ENCODE measurements at places on chromosomes 5 and 9. TPM values are rescaled to one million over a fixed set of nuclear protein-coding genes. Genes with fewer than 3 reads are reported as not detected.

Gene PFN3
- total RNA-seq = not detected

Gene ENTPD8
- not detected for total RNA-seq

Gene GFI1B
- 0.56 TPM for total RNA-seq

Gene CRHBP
- total RNA-seq = not detected

Gene CER1
- total RNA-seq = not detected

Gene UAP1L1
- total RNA-seq = 5.6 TPM

DNA sequence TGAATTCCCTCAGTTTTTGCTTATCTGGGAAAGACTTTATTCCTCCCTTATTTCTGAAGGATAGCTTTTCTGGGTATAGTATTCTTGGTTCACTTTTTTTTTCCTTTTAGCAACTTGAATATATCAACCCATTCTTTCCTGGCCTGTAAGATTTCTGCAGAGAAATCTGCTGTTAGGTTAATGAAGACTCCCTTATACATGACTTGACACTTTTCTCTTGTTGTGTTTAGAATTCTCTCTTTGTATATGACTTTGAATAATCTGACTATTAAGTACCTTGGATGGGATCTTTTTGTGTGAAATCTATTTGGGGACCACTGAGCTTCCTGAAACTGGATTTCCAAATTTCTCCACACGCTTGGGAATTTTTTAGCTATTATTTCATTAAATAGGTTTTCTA lies 55.0 kb upstream of the CDK5RAP2 start:
- DNase-seq = no peak

GRCh38 chr5:126143622-126144021 lies 279.6 kb upstream of the GRAMD2B start:
- DNase-seq = no peak

DNA sequence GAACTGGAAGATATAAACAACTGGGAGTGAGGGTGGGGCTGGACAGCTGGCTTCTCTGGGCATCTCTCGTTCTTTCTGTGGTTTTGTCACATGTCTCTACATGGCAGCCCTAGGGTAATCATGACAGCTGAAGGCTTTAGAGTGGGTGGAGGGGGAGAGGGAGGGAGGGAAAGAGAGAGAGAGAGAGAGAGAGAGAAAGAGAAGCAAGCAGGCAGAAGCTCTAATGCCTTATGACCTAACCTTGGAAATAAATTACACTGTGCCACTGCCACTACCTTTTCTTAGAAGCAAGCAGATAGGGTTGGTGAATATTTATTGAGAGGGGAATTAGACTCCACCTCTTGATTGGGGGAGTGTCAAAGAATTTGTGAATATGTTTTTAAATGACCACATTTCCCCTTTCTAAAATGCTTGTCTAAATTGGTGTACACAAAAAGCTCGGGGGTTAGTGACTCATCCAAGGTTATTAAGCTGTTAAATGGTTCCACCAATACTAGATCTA lies 2.6 kb upstream of the DAPK1 start:
- DNase-seq = no peak

DNA sequence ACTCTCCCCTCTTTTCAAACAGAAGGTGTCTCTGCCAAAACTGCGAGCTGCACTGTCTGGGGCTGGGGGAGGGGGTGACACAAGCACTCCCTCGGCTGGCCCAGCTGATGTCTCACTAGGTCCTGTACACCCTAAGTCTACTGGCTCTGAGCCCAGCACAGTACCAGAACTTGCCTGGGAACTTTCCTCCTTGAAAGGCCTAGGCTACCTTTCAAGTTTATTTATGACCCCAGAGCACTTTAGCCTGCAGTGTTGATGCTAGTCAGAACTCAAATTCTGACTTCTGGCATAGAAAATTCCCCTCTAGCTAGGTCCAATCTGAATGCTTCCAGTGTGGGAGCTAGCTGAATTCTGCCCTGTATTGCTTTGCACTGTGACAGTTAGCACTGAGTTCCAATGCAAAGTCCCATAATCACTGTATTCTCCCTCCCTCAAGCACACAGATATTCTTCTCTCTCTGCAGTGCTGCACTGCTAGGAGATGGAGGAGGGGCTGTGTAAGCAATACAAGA lies 10.5 kb downstream of the LURAP1L start:
- DNase-seq = no peak

- no peak for DNase-seq
Measured at GRCh38 chr5:148992265-148992664, 70.6 kb downstream of the SH3TC2 start.

DNA sequence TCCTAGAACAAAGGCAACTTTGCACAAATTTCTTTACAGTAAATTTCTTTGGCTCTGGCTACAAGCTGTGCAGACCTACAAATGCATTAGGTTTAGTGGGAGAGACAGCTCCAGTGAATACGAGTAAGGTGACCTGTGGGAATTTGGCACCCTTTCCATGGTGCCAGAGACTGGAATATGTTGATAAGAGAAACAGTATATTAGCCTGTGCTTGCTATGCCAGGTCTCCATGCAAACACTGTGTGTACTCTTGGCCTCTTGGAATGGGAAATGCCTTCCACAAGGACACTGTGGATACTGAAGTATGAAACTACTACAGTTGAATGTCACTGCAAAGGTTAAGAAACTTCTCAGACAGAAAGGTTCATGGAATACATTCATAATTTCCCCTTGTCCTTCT lies 458.5 kb downstream of the IRX1 start:
- no peak for DNase-seq

- no peak for DNase-seq
Measured at GRCh38 chr9:2878701-2879100, 34.8 kb upstream of the PUM3 start.

DNA sequence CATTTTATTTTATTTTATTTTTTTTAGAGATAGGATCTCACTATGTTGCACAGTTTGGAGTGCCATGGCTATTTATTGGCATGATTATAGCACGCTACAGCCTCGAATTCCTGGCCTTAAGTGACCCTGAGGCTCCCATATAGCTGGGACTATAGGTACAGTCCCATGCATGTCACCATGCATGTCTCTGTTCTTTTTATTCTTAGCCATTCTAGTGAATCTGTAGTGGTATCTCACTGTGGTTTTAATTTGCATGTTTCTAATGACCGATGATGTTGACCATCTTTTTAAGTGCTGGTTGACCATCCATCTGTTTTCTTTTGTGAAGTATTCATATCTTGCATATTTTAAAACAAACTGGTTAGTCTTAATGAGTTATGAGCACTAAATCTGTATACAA lies 76.1 kb downstream of the SLC44A1 start:
- DNase-seq = no peak

DNA sequence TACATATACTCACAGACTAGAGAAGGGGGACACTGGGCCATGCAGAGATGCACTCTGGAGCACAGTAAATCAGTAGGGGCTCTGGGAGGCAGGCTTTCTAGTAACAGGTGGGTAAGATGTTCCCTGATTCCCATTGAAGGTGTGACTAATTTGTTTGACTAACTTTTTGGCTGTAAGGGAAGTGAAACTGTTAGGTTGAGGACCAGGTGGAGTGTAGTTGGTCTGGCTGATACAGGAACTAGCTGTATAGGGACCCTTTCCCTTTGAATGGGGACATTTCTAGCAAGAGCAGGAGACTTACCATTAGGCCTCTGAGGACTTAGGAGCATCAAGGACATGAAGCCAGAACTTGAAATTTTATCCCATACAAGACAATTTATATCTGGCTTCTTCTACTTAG lies 989.6 kb upstream of the COX7C start:
- no peak for DNase-seq

DNA sequence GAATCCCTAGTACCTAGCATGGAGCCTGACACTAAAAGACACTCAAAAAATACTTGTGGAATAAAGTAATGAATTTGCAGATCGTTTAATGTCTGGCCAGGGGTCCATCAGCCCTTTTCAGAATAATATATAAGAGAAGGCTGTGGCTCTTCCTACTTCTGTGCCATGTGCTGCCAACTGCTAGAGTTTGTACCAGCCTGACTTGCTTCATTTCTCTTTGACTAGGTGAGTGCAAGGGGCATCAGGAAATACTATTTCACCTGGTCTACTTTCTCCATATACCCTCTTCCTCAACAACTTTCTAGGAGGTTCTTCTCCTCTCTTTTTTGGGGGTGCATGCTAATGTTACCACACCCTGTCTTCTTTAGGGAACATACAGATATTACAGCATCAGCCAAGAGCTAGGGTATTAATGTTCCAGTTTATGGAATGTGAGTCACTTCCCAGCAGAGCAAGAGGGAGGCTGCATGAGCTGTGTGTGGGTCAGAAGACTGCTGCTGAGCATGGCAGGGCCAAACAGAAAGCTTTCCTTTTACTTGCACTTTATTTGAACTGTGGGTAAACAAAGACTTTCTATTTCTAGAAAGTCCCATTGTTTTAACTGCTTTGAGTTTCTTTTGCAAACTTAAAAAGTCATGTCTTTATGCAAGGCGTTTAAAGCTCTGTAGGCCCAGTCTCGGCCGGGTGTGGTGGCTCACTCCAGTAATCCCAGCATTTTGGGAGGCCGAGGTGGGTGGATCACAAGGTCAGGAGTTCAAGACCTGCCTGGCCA lies 158.9 kb downstream of the ADAMTSL1 start:
- DNase-seq = no peak

DNA sequence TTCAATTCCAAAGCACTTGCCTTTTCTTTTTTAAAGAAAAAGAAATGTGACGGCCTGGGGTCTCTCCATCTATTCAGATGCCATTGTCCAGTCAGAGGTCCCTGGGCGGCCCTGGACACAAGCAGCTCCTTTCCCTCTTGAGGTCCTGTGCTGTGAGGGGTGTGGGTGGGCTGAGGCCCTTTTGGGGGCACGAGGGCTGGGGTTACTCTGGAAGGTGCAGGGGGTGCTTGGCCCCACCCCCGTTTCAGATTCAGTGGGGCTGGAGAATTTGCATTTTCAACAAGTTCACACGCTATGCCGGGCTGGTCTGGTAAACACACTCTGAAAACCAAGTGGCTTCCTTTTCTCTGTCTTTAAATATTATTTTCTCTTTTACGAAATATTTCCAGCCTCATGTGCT lies 91.4 kb upstream of the PHYKPL start:
- no peak for DNase-seq

DNA sequence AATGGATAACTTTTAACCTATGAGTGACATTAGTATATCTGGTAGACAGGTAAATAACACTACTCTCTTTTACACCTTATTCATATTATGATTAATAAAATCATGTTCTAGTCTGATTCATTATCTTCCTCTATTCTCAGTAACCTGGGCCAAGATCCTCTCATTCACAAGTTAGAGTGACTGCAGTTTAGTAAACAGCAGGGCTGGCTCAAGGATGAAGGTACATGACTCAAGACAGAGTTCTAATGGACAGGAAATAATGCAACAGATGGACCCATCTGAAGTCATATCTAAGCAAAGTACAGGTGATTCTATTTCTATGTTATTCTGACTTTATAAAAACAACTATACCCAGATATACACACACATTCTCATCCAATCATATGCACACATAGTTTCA lies 582.5 kb upstream of the CDH18 start:
- DNase-seq = no peak

DNA sequence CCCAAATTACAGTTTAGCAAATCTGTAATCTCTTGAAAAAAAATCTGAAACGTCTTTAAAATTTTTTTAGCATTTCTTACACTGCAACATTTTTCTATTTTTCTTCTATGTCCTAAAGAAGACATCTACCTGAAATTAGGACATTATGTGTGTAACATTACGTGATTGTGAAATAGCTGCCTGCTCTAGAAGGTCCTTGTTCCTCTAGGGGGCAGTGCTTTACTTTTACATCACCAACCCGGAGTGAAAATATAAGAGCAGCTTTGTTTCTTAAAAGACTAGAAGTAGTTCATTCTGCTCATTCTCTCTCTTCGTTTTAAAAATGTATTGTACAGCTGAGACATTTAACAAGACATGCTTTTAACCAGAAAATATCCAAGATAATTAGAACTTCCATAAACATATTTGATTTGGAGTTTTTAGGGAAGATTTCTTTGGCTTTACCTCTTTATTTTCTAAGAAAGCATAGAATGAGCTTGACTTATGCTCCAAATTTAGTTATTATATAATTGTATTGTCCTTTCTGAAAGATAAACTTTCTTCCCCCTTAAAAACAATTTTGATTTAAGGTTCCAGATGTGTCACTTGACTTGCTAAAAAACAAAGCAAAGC lies 48.1 kb upstream of the RIOK2 start:
- no peak for DNase-seq

- no peak for DNase-seq
Measured at GRCh38 chr9:125744616-125745015, 2.6 kb upstream of the PBX3 start.

DNA sequence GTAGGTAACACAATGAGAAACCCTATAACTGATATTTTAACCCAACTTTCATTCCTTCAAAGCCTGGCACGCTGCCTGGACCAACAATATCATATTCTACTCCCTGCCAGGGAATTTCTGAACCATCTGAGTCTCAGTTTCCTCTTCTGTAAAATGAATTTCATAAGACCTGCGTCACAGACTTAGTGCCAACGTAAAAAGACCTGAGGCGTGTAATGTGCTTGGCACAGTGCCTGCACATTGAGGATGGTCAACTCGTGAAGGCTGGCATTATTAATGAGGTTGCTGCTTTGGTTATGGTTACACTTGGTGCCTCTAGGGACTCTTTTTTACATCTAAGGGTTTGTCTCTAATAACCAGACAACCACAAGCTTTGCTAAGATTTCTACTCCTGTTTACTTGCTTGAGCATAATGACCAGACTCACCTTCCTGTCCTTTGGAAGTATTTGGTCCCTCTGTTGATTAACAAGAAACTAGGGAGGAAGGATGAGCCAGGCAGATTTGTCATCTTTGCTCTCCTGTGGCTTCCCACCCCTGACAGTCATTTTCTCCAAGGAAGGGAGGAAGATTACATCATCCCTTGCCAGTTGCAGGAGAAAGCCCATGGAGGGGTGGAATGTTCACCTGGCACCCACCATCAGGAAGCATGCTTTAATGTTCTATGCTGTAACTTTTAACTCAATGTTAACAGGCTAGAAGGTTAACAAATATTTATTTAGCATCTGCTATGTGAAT lies 79.0 kb downstream of the PAPPA start:
- no peak for DNase-seq

- DNase-seq = no peak
Measured at GRCh38 chr9:128124451-128124850, 3.1 kb downstream of the PTGES2 start.

GRCh38 chr5:124034083-124034700 lies 522.2 kb downstream of the CSNK1G3 start:
- no peak for DNase-seq

DNA sequence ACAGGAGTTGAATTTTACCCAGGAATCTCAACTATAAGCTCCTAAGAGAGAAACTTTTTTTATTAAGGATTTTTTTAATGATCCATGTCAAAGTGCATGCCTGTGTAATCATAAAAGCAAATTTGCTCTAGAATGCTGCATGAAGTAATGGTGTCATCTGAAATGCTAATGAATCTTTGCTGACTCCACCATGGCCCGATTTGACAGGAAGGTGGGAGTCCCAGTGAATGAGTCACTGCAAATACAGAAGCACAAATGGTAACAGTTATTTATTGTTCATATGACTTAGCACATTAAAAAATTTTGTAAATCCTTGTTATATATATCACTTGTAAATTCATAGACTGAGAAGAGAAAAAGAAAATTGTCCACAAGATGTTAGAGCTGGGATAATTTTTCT lies 341.3 kb downstream of the RASEF start:
- no peak for DNase-seq

- no peak for DNase-seq
Measured at GRCh38 chr5:143214890-143215289, 188.6 kb downstream of the NR3C1 start.

- no peak for DNase-seq
Measured at GRCh38 chr5:128101676-128102075, 18.1 kb downstream of the SLC12A2 start.

All from activated T-cell treated with anti-CD3 and anti-CD28 coated beads, Interleukin-2, amount 50 U/mL, for 4 hours (primary cell).